T-cell (primary cell): ENCODE measurements at places on chromosomes 3 and 15.
A peak's percentile ranks its signal among the peaks of the same experiment; 100 is the strongest.

- H3K27me3 ChIP-seq, result no peaks in the 10 kb centered on the region
- peak overlapping the region; percentile 87 for H3K27ac ChIP-seq
- H3K4me1 ChIP-seq, result peaks cover 19% of the 10 kb centered on the region
- H3K4me3 ChIP-seq, result peak overlapping the region; percentile 99
- no peak for DNase-seq
- no peaks in the 10 kb centered on the region for H3K36me3 ChIP-seq
These were observed 917 bp downstream of the LNP1 start for GRCh38 chr3:100402256-100402655.

GRCh38 chr3:56197259-56197965 lies 270.9 kb downstream of the ERC2 start:
- no peaks in the 10 kb centered on the region for H3K4me1 ChIP-seq
- no peak for DNase-seq
- no peak overlapping the region for H3K27ac ChIP-seq
- no peak overlapping the region for H3K4me3 ChIP-seq

DNA sequence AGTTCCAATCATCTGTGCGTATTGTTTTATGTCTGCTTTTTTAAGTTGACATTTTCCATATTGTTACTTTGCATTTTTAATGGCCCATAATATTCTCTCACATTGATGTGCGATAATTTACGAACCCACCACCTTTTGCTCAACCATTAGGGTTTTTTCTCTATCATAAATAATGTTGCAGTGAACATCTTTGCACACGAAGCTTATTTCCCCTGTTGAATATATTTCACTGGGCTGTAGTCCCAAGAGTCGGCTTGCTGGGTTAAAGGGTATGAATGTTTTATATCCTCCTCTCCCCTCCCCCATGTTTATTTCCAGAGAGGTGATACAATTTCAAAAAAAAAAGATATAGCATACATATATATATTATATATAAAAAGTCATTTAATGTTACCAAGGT lies 272.7 kb upstream of the RGMA start:
- H3K4me1 ChIP-seq, result no peaks in the 10 kb centered on the region
- no peaks in the 10 kb centered on the region for H3K36me3 ChIP-seq
- no peak overlapping the region for H3K4me3 ChIP-seq
- DNase-seq, result no peak
- H3K27ac ChIP-seq, result no peak overlapping the region

DNA sequence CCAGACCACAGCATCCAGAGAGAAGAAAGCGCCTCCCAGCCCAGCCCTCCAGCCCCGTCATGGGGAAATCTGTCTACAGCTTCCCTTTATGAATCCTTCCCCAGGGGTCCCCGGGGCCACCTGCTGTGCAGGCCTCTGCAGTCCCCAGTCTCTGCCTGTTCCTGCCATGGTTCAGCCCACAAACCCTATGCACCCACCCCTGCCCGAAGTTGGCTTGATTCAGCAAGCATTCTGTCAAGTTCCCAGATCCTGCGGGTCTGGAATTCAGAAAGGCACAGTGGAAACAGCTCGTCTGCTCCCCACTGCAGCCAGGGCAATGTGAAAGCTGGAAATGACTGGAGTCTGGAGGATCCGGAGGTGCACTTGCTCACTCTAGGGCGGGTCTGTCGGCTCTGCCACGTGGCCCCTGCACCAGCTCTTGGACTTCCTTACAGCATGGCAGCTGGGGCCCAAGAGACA lies 2.9 kb upstream of the OCA2 start:
- no peak overlapping the region for H3K4me3 ChIP-seq
- no peak for DNase-seq
- H3K36me3 ChIP-seq, result no peaks in the 10 kb centered on the region
- no peak overlapping the region for H3K27ac ChIP-seq
- H3K4me1 ChIP-seq, result peaks cover 7% of the 10 kb centered on the region
- peaks cover 81% of the 10 kb centered on the region for H3K27me3 ChIP-seq

- H3K4me3 ChIP-seq, result no peak overlapping the region
- DNase-seq, result no peak
- peaks cover 5% of the 10 kb centered on the region for H3K4me1 ChIP-seq
- peaks cover 20% of the 10 kb centered on the region for H3K36me3 ChIP-seq
- H3K27me3 ChIP-seq, result no peaks in the 10 kb centered on the region
- peak overlapping the region; percentile 23 for H3K27ac ChIP-seq
These were observed 23.1 kb upstream of the P4HTM start for GRCh38 chr3:48966876-48967361.

GRCh38 chr15:44308415-44308814 lies 19.9 kb downstream of the GOLM2 start:
- H3K36me3 ChIP-seq, result peaks cover 6% of the 10 kb centered on the region
- no peak overlapping the region for H3K27ac ChIP-seq
- no peaks in the 10 kb centered on the region for H3K27me3 ChIP-seq

DNA sequence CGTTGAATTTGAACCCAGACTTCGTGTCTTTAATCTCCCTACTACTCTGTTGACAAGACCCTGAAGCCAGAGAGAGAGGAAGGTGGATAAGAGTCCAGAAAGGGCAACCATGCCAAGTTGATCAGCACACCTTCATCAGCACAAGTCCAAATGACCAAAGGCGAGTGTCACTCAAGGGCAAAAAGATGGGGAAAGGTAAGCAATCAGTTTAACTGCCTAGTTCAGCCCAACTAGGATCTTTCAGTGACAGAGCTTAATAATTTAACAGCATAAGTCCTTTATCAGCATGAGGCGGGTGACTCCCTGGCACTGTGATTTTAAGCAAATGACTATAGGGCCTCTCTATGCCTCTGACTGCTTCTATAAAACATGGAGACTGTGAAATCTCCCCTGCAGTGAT lies 6.2 kb downstream of the SUCLG2 start:
- no peaks in the 10 kb centered on the region for H3K27me3 ChIP-seq
- peaks cover 19% of the 10 kb centered on the region for H3K4me1 ChIP-seq
- DNase-seq, result no peak
- no peak overlapping the region for H3K27ac ChIP-seq
- no peak overlapping the region for H3K4me3 ChIP-seq

DNA sequence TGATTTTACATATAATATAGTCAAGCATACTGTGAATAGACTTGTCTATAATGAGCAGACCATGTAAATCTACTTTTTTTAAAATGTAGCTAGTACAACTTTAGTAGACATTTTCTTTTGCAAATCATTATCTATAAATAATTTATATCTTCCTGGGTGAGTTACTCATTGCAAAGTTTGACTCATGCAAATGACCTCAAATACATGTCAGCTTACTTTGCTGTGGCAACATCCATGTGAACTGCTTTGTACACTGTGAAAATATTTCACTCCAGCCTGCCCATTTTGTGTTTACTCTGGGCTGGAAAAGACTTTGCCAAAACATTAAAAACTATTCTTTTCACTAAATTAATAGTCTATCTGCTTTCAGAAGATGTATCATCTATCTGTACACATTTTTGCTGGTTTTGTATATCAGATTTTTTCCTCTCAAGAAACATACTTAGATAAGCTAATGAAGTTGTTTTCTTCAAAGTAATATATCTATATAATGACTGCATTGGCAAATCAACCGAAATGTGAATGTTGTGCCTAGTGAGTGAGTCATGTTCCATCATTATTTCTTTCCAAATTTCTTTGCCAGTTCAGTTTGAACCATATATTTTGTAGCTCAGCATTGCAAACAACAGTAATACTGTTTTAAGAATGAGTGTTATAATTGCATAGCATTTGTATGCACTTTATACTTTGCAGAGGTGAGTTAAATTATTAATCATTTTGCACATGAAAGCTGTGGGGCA lies 26.5 kb downstream of the IGSF10 start:
- H3K36me3 ChIP-seq, result no peaks in the 10 kb centered on the region
- H3K4me1 ChIP-seq, result no peaks in the 10 kb centered on the region
- H3K27me3 ChIP-seq, result peaks cover 2% of the 10 kb centered on the region
- no peak overlapping the region for H3K4me3 ChIP-seq
- no peak overlapping the region for H3K27ac ChIP-seq
- DNase-seq, result no peak

- no peak overlapping the region for H3K4me3 ChIP-seq
- no peaks in the 10 kb centered on the region for H3K36me3 ChIP-seq
- H3K27ac ChIP-seq, result no peak overlapping the region
- DNase-seq, result no peak
- no peaks in the 10 kb centered on the region for H3K27me3 ChIP-seq
These were observed 100.0 kb downstream of the MME start for GRCh38 chr3:155179966-155180757.

GRCh38 chr3:160698599-160699195 lies 21.7 kb downstream of the ARL14 start:
- no peak overlapping the region for H3K27ac ChIP-seq
- H3K27me3 ChIP-seq, result no peaks in the 10 kb centered on the region
- H3K4me3 ChIP-seq, result no peak overlapping the region

DNA sequence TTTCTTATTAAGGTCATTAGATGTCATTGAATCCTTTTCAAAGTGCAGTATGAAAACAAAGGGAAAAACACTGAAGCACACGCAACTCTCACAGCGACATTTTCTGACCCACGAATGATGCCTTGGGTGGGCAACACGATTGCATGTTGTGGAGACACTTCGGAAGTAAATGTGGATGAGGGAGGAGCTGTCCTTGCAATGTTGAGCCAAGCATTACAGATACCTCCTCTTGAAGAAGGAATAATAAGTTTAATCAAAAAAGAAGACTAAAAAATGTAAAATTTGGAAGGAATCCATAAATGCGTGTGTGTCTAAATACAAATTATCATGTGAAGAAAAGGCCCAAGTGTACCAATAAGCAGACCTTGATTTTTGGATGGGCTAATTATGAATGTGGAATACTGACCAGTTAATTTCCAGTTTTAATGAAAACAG lies 16.9 kb downstream of the THBS1 start:
- DNase-seq, result no peak
- H3K36me3 ChIP-seq, result no peaks in the 10 kb centered on the region
- H3K4me3 ChIP-seq, result no peak overlapping the region
- no peaks in the 10 kb centered on the region for H3K4me1 ChIP-seq
- H3K27me3 ChIP-seq, result no peaks in the 10 kb centered on the region

DNA sequence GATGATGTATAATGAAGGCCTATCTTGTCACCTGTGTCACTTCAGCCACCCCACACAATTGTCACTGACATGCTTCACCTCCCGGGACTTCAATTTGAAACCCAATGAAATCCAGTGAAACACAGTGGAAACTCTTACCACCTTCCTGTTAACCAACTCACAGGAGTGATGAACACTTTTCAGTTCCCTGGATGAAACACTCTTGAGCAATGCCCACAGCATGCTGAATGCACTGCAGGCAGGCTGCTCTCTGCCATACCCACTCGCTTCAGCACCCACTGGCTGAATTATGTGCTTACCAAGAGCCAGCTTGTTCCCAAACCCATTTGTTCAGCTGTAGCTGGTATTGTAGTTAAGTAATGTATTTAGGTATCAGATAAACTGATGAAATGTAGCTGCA lies 47.0 kb downstream of the MAP2K1 start:
- peaks cover 33% of the 10 kb centered on the region for H3K36me3 ChIP-seq
- peaks cover 8% of the 10 kb centered on the region for H3K4me1 ChIP-seq
- H3K4me3 ChIP-seq, result no peak overlapping the region
- no peak for DNase-seq
- H3K27ac ChIP-seq, result no peak overlapping the region
- H3K27me3 ChIP-seq, result no peaks in the 10 kb centered on the region

GRCh38 chr3:47641739-47642138 lies 63.1 kb upstream of the CSPG5 start:
- no peak for DNase-seq
- no peaks in the 10 kb centered on the region for H3K27me3 ChIP-seq
- no peaks in the 10 kb centered on the region for H3K4me1 ChIP-seq
- no peak overlapping the region for H3K4me3 ChIP-seq
- no peak overlapping the region for H3K27ac ChIP-seq

DNA sequence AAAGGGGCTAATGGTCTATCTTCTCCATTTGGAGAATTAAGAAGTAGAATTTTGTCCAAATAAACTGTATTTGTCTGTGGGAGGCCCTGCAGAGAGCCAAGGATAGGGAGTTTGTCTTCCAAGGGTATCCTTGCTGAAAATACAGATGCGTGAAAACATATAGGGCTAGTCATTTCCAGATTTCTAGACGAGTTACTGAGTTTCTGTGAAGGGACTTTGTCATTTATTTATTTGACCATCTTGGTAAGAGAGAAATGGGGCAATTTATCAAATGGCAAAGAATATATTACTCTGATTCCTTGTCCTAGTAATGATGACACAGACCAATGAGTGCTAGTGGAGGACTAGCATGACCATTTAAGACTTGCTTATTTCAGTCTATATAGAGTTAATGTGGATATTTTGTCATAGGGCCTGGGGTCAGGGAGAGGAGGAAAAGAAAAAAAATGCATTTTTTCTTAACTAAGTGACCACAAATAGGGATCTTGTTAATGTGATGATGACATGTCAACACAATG lies 376.6 kb upstream of the ONECUT1 start:
- no peaks in the 10 kb centered on the region for H3K36me3 ChIP-seq
- no peak overlapping the region for H3K4me3 ChIP-seq
- H3K4me1 ChIP-seq, result no peaks in the 10 kb centered on the region
- no peak overlapping the region for H3K27ac ChIP-seq
- DNase-seq, result no peak

- DNase-seq, result no peak
- H3K4me1 ChIP-seq, result peaks cover 9% of the 10 kb centered on the region
- H3K36me3 ChIP-seq, result no peaks in the 10 kb centered on the region
- H3K27me3 ChIP-seq, result no peaks in the 10 kb centered on the region
- no peak overlapping the region for H3K4me3 ChIP-seq
- no peak overlapping the region for H3K27ac ChIP-seq
These were observed 1.8 kb downstream of the NUSAP1 start for GRCh38 chr15:41334293-41335120.

DNA sequence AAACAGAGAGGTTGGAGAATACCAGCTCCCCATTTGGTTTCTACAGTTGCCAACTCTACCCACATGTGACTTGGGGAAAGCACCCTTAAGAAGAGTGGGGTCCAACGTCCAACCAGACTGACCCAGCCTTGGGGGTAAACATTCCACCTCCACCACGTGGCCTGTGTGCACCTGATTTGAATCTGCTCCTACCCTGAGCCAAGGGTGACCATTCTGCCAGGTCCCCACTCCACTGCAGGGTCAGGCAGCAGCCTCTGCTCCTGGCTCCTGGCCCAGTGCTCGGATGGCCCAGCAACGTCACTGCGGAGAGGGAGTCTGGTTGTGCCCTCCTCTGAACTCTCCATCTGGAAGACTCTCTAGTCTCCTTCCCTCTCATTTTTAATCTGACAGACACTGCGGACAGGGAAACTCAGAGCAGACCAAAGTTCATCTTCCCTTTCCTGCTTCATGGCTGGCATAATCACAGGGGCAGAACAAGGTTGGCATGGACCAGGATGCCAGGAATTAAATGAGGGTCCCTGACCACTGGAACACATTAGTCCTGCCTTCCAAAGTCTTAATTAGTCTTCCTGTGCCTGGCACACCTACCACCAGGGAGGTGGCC lies 29.4 kb downstream of the FHIT start:
- no peaks in the 10 kb centered on the region for H3K27me3 ChIP-seq
- DNase-seq, result no peak
- no peaks in the 10 kb centered on the region for H3K4me1 ChIP-seq
- H3K27ac ChIP-seq, result no peak overlapping the region
- no peaks in the 10 kb centered on the region for H3K36me3 ChIP-seq

DNA sequence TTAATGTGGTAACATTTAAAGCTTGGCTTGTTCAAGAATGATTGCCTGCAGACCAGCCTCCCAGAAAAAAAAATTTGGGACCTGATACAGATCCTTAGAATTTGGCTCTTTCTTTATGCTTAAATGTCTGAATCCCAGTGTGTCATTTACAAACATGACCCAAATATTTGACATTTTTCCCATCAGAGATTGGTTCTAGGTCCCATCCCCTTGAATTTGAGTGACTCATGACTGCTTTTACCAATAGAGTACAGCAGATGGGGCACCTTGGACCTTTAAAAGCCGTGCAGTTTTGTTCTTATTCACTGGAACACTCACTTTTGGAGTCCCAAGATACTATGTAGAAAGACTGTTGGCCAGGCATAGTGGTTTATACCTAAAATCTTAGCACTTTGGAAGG lies 231.6 kb downstream of the ZIC1 start:
- H3K27me3 ChIP-seq, result no peaks in the 10 kb centered on the region
- H3K27ac ChIP-seq, result no peak overlapping the region
- no peak for DNase-seq
- H3K4me1 ChIP-seq, result no peaks in the 10 kb centered on the region
- no peaks in the 10 kb centered on the region for H3K36me3 ChIP-seq
- H3K4me3 ChIP-seq, result no peak overlapping the region
